ENCODE measurements at places on chromosomes 7 and 10.

GRCh38 chr7:31583526-31583925 is 69.6 kb downstream of the ITPRID1 start:
- no peak for DNase-seq

- DNase-seq = no peak
Measured at GRCh38 chr7:128059143-128059988, 28.1 kb upstream of the LRRC4 start.

- no peak for DNase-seq
Measured at GRCh38 chr7:33970536-33970935, 65.2 kb downstream of the BMPER start.

DNA sequence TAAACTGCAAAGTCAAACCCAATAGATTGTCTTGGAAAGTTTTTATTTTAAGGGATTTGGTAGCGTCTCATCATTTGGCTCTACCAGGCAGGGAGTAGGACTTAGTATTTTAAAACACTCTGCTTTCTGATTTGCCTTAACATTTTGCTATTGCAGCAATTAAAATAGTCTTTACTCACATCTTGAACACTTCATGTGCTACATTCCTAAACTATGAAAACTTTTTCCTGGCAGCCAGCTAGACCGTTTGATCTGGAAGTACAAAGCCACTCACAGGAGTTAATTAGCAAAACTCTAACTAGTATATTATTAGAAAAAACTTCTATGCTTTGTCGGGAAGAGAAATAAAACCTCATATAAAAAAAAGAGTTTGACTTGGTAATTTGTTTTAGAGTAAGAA is 111.4 kb downstream of the TFPI2 start:
- DNase-seq = no peak

DNA sequence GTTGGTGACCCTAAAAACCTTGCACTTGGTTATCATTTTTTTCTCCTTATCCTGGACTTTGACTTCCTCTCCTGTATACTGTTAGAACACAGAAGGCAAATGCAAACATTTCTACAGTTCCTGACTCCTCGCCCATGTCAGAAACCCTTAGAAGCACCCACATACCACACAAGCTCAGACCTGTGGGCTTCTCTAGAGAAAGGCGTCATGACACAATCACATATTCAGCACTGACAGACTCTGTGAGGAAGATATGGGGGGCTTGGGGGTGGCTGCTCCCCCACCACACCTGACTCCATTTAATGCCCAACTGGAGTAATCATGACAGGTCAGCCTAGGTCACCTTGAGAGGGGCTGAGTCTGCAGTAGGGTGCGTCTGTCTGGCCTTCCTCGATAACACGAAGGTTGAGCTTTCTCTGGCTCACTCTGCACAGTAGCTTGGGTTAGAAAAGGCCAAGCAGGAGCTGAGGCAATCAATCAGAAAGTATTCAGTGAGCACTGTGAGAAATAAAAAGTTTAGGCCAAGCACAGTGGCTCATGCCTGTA is 50.9 kb downstream of the CCDC3 start:
- DNase-seq = no peak

- DNase-seq = no peak
Measured at GRCh38 chr10:132570771-132571649, 33.4 kb downstream of the INPP5A start.

DNA sequence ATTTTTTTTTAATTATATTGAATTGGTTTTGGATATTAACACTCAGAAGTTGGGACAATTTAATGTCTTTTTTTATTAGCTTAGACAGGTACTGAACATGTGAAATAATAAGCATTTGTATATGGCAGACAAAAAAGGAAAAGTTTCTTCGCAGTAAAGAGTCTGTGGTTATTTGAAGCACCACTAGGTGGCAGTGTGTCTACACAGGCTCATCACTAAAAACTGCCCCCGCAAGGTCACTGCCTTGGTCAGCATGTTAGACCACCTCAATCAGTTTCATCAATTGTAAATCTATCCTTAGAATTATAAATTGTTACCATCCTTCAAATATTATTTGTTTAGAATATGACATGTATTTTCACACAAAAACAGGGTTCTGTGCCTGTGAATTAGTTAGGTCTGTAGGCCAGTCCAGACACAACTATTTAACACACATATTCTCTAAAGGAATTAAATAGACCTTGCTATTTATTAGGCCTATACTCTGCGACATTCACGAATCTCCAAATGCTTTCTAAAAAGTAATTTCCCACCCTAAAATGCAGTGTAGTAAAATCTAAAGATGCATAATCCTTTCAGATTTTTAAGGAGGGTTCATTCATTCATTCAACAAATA is 17.0 kb downstream of the PNLIPRP3 start:
- no peak for DNase-seq

GRCh38 chr7:12596225-12596790 is 25.8 kb downstream of the SCIN start:
- DNase-seq = no peak

DNA sequence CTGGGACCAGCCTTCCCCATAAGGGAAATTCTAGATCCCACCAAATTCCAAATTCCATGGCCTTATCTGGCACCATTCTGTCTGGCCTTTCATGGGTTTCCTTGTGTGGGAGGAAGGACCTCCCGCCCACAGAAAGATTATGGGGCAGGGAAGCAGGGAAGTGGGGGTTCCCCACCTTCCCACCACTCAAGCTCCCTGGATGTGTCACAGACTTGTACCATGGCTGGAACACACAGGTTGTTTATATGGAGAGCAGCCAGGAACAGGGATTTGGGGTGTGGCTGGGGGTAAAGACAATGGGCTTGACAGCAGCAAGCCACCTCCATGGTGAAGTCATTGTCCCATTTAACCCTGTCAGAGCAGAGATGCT is 18.3 kb downstream of the UNC5B start:
- no peak for DNase-seq

DNA sequence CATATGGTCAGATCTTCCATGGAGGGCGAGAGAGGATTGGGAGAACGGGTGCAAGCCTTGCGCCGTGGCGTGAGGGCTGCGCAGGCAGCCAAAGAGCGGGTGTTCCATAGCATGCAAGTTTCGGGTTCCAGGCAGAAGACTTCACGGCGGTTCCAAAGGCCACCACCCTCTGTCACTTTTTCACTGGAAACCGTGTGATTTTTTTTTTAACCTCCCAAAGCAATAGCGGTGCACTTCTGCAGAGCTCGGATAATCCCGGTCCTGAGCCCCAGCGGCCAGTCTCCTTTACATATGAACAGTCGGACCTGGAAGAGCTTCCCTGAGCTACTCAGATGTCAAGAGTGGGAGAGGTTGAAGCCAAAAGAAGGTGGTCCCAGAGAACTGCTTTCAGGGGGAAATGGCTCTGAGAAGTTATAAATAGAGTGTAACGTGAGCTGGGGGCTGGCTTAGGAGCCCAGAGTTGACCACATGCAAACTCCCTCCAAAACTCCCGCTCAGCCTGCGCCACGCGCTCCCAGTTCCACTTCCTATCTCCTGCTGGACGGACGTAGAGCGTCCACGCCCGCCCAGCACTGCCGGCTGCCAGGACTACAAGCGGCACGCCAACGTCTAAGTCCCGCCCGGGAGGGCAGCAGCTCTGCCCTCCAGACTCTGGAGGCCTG is at the start of gene MEOX2:
Gene MEOX2 (minus strand): TSS at position 389 of the 662 bp plus-strand sequence. CDS start 281 bp downstream, at position 108.
- DNase-seq = peak; percentile 98

DNA sequence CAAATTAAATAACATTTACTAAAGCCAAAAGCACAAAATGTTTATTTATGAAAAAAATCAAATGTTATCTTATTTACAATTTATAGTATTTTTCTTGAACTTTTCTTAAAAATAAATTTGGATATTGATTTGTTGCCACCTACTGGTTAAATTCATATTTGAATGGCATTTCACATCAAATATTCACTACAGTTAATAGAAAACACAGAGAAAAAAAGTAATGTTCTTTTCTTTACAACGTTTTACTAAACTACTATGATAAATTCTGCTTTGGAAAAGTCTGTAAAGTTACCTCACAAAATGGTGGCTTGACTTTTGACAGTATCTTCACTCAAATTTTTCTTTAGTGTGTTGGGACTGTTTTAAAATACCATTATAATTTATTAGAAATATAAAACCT is 52.7 kb downstream of the SRPK2 start:
- peak; percentile 14 for DNase-seq

GRCh38 chr7:17947620-17948019 is 7.3 kb upstream of the SNX13 start:
- no peak for DNase-seq

DNA sequence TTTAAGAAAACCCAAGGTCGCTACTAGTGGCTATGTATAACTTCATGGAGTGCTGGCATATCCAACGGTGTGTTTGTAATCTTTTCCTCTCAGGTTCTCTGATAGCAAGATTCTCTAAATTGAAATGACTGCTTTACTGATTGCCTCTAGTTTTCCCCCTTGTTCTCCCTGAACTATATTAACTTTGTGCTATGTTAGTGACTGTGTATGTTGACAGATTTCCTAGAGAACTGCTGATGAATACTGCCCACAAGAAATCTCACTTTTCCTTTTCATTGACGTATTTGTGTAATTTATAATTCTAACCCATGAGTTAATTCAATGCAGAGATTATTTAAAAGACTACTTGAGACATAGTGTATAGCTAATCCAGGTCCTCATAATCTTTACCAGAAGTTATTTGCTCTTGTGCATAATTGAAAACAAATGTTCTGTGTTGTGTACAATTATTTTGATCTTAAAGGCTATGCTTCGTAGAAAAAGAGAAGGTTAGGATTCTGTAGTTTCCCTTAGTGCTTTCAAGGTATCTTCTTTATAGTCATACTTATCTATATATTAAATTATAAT is 70.6 kb upstream of the GLCCI1 start:
- DNase-seq = no peak

DNA sequence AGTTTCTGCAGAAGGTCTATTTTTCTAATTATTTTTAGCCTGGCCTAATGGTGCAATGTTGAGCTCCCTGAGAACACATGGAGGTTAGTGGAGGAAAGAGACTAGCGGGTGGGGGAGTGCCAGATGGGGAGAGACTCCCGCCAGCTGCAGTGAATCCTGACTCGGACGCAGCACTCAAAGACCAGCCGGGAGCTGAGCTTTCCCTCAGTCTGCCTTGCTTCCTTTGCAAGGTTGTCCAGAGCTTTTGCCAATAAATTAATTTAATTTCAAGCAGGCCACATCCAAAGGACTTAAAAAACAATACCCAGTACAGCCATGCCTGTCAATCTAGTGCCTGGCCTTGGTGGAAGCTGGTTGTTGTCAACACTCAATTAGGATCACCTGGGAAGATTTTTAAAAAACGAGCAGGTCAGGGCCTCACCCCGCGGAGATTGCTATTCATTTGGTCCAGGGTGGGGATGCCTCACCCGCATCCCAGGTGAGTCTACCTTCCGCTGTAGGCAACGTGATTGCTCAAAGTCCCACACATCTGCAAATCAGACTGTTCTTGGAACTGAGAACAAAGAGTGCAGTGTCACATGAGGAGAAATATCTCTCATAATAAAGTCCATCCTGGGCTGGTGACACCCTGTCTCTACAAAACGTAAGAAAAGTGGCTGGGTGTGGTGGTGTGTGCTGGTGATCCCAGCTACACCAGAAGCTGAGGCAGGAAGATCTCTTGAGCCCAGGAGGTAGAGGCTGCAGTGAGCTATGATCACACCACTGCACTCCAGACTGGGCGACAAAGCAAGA is 4.0 kb downstream of the CLRN3 start:
- DNase-seq = no peak

- peak; percentile 53 for DNase-seq
Measured at GRCh38 chr10:70381471-70382421, 679 bp downstream of the LRRC20 start.

GRCh38 chr7:70390251-70390650 is 741.7 kb upstream of the GALNT17 start:
- DNase-seq = no peak

GRCh38 chr7:131370523-131370968 is 42.9 kb downstream of the MKLN1 start:
- DNase-seq = no peak

- no peak for DNase-seq
Measured at GRCh38 chr7:209906-210305, 17.5 kb downstream of the FAM20C start.

GRCh38 chr10:72061491-72061890 is 26.9 kb downstream of the SPOCK2 start:
- no peak for DNase-seq

DNA sequence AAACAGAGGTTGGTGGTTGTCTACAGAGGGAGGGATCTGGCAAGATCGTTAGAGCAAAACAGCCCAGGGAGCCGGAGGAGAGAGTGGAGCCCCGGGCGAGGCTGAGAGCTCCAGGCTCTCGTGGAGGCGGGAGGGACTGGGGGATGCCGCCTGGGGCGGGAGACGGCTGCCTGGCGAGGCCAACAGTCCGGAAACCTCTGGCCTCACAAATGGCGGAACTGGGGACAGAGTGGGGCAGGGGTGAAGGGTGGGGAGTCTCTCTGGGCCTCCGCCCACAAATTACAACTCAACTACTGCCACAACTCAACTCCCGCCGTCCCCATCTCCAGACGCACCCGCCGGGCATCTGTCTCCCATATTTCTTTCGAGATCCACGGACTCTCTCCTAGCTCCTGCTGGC is 47.7 kb downstream of the CLEC2L start:
- DNase-seq = no peak

DNA sequence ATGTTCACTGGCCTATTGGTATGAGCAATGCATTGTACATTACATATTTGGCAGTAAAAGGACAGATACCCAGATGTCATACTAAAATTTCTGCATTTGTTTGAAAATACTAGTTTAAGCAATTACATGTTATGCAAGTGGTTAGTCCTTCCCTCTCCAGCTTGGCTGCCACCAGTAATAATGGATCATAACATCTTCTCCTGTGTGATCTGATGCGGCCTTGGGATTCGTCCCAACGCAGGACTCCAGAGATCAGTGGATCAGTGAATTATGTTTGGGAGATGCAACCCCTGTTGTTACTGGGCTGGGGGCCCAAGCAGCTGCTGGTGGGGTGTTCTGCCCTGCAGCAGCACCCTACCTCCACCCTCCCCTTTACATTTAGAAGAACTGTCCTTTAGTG is 11.2 kb upstream of the PDK4 start:
- DNase-seq = no peak

DNA sequence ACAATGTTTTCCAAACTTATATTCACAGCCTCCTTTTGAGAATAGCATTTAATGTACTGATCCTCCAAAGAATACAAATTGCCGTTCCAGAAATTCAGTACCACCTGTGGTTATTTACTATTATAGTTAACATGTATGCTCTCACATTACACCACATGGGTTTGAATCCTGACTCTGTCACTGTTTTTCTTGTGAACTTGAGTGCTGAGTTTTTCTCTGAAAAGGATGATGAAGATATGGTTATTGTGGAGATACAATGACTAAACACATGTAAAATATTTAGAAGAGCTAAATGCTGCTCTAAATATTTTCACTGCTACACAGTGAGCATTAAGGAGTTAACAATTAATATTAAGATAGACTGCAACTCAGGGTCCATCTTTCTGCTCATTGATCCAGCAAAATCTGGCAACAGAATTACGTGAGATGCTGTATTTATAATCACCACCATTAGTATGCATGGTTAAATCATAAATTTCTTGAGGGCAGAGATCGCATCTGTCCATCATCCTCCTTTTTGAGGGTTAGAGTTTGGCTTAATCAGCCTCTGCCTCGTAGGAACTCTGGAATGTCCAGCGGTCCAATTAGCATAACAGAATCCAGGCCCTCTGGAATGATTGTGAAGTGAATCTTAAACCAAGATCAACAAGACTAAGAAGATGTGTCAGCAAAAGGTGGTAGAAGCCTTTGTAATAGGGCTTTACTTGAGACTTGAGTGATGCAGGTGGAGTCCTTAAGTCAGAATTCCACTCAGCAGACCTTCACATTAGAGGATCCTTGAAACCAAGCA is 152.8 kb downstream of the MACC1 start:
- no peak for DNase-seq
